ENCODE measurements at places on chromosomes 5 and 9.

DNA sequence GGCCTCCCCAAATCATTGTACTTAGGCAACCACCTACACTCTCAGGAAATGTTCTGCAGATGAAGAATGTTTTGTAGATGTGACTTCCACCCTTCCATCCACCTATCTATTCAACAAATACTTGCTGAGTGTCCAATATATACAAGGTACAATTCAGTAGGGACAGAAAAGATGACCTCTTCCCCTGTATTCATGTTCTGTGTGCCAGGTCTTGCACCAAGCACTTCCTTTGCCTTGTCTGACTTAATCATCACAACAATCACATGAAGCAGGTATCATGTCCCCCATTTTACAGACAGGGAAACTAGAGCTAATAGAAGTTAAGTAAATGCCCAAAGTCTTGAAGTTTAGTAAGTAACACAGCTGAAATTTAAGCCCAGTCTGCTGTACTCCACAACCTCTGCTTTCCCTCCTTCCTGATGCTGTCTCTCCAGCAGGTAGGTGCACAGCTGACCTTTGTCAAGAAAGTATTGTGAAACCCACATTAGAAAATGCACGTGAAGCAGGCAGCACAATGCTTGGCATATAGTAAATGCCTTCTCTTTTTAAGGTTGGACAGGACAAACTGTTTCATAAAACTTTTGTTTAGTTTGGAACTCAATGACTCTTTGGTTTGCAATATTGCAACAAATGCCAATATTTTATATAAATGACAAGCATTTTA lies 296.5 kb downstream of the DEPDC1B start:
- no peak for DNase-seq

- DNase-seq: no peak
These were observed 51.1 kb upstream of the SNX2 start for GRCh38 chr5:122723606-122724352.

DNA sequence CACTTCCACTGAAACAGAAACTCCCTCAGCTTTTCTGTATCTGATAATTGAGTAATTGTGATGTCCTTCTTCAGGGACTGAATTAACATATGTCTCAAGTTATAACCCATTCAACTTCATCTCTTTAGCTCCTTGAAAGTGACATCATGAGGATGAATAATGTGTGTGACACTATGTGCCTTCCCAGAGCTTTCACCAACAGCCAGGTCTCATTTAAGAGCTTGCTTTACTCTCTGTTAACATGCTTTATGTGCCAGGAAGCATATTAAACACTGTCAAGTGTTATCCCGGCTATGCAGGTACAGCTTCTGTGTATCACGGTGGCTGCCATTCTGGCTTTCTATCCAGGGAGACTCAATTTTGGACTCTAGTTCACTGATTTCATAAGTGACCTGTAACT lies 799.9 kb downstream of the CDH12 start:
- DNase-seq: no peak

GRCh38 chr9:127074561-127075548 lies 47.6 kb downstream of the ANGPTL2 start:
- DNase-seq: no peak

DNA sequence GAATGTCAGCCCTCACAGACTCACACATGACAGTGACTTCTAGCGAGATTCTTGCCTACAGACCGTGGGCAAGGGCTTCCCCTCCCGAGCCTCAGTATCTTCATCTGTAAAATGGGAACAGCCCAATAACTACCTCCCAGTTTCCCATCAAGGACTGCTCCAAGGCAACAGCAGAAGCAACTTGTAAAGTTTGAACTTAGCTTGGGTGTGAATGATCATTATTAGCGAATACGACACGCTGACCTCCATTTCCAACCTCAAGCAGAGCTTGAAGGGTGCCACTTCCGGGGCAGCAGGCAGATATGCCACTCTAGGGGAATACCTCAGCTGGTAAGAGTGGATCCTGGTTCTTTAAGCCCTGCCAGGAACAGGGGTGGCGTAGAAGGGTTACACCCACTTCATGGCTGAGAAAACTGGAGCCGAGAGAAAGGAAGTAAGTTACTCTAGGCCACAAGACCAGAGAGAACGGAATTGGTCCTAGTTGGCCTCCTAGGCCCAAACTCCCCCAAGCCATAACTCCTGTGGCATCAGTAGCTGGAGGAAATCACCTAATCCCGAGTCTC lies 2.0 kb downstream of the RNF44 start:
- no peak for DNase-seq

All from stimulated activated CD4-positive, alpha-beta T cell treated with anti-CD3 and anti-CD28 coated beads, Interleukin-2, amount 100 ng/mL, for 48 hours (primary cell).